Peyer's patch (tissue), 4 donors: ENCODE measurements at places on chromosomes 11 and 22. TPM values are rescaled to one million over a fixed set of nuclear protein-coding genes. Genes with fewer than 3 reads are reported as not detected.

JAML gene
- total RNA-seq: 14.9 TPM

MUC5B gene
- 2.2 TPM for total RNA-seq

GRCh38 chr11:125251956-125252355 is 87.4 kb downstream of the PKNOX2 start:
- no peaks in the 10 kb centered on the region for H3K36me3 ChIP-seq
- no peak overlapping the region for H3K27ac ChIP-seq
- no peaks in the 10 kb centered on the region for H3K4me1 ChIP-seq
- H3K4me3 ChIP-seq: no peak overlapping the region
- H3K27me3 ChIP-seq: no peaks in the 10 kb centered on the region

GRCh38 chr11:47864901-47865300 is 16.8 kb upstream of the NUP160 start:
- DNase-seq: no peak
- H3K27ac ChIP-seq: peak overlapping the region; percentile 32
- H3K4me1 ChIP-seq: peaks cover 5% of the 10 kb centered on the region
- H3K4me3 ChIP-seq: no peak overlapping the region
- H3K27me3 ChIP-seq: no peaks in the 10 kb centered on the region

DNA sequence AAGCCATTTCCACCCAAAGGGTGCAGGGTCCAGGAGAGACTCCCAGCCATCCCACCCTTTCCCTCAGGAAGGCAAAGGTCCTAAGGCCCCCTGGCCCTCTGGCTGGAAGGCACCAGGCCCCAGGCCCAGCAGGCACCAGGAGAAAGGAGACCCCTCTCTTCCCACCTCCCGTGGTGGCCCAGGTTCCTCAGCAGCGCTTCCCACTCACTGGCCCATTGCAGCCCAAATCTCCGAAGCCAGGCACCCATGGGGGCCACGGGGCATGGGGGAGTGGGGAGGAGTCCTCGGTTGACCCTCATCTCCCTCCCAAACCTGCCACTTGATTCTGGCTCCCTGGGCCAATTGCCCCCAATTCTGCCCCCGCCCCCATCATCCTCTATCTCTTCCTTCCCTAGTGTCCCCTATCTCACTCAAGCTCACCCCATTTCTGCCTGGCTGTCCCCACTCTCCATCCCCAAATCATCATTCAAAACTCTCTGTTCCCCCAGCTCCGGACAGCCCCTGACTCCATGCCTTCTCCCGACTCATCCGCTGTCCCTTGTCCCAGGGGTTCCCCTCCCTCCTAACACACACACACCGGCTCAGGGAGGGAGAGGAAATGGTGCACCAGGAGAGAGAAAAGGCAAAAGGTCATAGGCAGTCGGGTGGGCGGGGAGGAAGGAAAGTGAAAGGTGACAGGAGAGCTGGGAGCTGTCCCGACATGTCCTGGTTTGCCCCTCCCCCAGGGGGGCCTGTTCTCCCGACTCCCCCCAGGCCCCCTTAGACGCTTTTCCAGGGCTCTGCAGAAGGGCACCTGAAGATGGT is 1.2 kb downstream of the LIF start:
- H3K27ac ChIP-seq: peak overlapping the region; percentile 27
- peaks cover 38% of the 10 kb centered on the region for H3K4me1 ChIP-seq
- DNase-seq: no peak
- H3K4me3 ChIP-seq: peak overlapping the region; percentile 62
- no peaks in the 10 kb centered on the region for H3K27me3 ChIP-seq

DNA sequence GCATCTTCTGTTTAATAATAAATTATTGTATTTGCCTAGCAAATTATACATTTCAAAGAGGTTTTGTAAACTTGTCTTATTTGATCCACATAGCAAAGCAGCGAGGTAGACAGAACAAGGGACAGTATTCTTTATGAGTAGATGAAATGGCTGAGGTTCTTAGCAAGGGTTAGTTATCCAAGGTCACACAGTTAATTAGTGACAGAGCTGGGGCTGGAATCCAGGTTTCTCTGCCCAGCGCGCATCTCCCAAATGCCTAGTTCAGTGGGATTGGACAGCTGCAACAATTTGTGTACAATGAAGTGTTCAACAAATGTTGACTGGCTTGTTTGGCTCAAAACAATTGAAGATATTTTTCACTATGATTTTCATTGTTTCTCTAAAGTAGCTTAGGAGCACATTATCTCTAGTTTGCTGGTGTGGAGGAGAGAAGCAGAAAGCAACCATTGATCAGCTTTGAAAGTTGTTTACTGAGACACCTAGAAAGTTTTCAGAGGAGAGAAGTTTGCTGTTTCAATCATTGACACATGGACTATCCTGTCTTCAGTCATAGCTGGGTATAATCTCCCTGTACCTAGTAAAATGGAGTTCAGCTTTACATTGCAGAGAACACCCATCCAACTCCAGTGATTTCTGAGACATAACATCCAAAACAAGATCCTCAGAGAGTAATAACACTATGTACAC is 270.6 kb downstream of the FAT3 start:
- DNase-seq: no peak
- H3K4me3 ChIP-seq: no peak overlapping the region
- H3K27ac ChIP-seq: no peak overlapping the region

- H3K27ac ChIP-seq: no peak overlapping the region
- H3K27me3 ChIP-seq: no peaks in the 10 kb centered on the region
- DNase-seq: no peak
- no peaks in the 10 kb centered on the region for H3K4me1 ChIP-seq
Observed at GRCh38 chr11:45163956-45164575, 17.6 kb downstream of the PRDM11 start.

GRCh38 chr11:35897019-35897418 is 46.8 kb upstream of the LDLRAD3 start:
- DNase-seq: no peak
- no peaks in the 10 kb centered on the region for H3K27me3 ChIP-seq
- no peak overlapping the region for H3K4me3 ChIP-seq
- H3K27ac ChIP-seq: no peak overlapping the region
- H3K4me1 ChIP-seq: no peaks in the 10 kb centered on the region

DNA sequence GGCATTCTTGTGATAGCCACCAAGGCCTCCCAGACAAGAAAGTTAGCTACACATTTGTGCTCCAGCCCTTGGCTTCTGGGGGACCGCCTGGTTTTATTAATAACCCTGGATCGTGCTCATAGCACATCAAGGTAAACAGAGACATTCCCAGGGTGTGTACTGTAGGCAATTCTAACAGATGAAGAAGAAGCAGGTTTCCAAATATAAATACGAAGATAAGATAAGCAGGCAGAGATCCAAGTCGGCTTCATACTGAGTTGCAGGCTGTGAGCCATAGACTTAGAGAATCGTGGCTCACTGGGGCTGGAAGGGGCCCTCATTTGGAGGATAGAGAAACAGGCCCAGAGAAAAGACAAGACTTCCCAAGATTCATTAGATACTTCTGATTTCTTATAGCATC is 131.4 kb downstream of the TENM4 start:
- H3K27me3 ChIP-seq: no peaks in the 10 kb centered on the region
- H3K4me1 ChIP-seq: no peaks in the 10 kb centered on the region
- DNase-seq: no peak
- H3K27ac ChIP-seq: no peak overlapping the region

DNA sequence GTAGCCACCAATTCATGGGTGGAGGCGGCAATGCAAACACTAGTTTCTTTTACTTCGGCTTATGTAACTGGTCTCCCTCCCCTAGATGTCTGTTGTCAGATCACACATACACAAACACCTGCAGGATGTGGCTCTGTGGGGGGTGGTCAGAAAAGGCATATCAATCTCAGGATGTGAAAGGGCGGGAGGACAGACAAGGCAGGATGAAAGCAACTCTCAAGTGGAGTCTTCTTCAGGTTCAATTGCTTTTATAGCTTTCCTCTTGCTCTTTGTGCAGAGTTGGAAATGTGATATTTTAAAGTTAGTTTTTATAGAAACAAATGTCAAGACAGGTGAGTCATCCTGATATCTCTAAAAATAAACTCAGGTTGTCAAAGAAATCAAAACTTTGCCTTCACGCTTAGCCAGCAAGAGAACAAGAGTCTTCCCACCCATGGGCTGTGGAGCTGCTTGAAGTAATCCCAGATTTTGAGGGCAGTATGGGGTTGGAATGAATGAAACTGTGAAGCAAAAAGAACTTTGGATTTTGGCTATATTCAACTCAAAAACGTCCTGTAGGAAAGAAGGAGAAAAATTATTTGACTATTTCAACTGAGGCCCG is 423.4 kb downstream of the GUCY1A2 start:
- no peak for DNase-seq
- H3K27me3 ChIP-seq: no peaks in the 10 kb centered on the region
- H3K36me3 ChIP-seq: no peaks in the 10 kb centered on the region
- H3K4me1 ChIP-seq: no peaks in the 10 kb centered on the region
- no peak overlapping the region for H3K4me3 ChIP-seq
- no peak overlapping the region for H3K27ac ChIP-seq

DNA sequence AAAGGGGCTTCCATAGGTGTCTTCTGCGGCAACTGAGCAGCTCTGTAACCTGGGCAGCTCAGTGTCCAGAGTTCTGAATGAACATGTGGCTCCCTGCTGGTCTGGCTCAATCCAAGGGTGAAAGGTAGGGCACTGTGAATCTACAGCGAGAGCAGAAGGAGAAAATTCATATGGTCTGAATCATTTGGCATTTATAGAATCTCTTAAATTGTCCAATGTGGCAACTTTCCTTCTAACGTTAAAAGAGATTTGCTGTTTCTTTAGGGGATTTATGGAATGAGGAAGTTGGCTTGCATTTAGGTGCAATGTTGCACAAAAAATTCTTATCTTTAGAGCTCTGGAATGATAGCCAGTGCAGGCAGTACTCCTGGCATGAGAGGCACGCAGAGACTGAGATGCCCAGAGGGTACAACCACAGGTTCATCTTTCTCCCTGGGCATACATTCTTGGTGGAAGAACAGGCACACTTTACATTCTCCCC is 17.0 kb downstream of the ATXN10 start:
- no peaks in the 10 kb centered on the region for H3K27me3 ChIP-seq
- no peak for DNase-seq
- H3K4me3 ChIP-seq: no peak overlapping the region
- no peaks in the 10 kb centered on the region for H3K36me3 ChIP-seq
- H3K27ac ChIP-seq: no peak overlapping the region

DNA sequence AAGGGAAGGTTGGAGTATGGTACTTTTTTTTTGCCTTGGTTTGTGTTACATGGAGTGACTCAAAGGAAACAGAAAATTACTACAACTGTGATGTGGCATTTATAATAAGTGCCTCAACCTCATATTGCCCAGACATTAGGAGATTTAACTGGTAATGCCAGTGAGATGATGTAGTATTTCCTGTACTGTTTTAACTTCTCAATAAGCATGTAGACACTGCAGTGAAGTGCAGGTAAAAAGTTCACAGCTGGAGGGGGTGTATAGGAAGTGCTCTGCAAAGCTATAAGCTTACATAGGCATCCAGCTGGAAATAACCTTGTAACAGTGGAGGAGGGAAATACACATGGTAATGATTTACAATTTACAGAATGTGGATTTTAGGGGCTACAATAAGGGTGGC is 138.2 kb upstream of the MTMR2 start:
- no peaks in the 10 kb centered on the region for H3K36me3 ChIP-seq
- no peak overlapping the region for H3K4me3 ChIP-seq
- no peak for DNase-seq
- no peaks in the 10 kb centered on the region for H3K27me3 ChIP-seq
- no peak overlapping the region for H3K27ac ChIP-seq

DNA sequence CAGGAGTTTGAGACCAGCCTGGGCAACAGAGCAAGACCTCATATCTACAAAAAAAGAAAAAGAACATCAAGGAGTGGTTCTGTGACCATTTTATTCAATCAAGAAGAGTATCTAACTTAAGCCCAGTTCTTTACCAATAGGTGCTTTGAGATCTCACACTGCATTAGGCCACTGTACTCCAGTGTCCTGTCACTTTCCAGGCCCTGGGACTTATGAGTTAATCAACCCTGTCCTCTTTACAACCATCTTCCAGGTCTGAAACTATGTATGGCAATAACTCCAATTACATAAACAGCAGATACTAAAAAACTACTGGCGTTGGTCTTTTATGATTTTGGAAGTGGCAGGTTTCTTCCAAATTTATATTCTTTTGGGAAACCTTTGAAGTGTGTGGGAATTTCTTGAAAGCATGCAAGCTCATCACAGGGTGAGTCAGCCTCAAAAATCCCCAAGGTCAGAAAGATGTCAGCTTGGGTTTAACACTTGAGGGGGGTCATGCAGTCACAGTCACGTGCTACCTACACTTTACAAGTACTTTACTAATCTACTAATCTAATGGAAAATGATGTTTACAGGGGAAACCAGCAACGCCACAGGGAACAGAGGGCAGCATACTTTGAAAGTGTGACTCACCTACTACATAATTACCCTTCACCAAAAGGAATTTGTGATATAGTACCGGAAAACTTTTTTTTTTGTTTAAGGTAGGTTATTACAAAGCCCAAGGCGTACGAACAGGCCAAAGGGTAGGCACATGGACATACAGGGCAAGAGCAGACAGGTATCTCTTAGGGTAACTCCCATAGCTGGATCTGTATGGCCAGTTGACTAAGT is 15.6 kb downstream of the PISD start:
- H3K27ac ChIP-seq: no peak overlapping the region
- H3K27me3 ChIP-seq: no peaks in the 10 kb centered on the region
- H3K4me3 ChIP-seq: no peak overlapping the region
- DNase-seq: no peak
- H3K36me3 ChIP-seq: peaks cover 40% of the 10 kb centered on the region

- no peak for DNase-seq
- H3K36me3 ChIP-seq: no peaks in the 10 kb centered on the region
- no peaks in the 10 kb centered on the region for H3K27me3 ChIP-seq
Observed at GRCh38 chr11:26227301-26227746, 104.6 kb upstream of the ANO3 start.

GRCh38 chr22:28279888-28280287 is 360.8 kb upstream of the PITPNB start:
- H3K4me1 ChIP-seq: no peaks in the 10 kb centered on the region
- no peak for DNase-seq
- no peak overlapping the region for H3K4me3 ChIP-seq
- H3K27ac ChIP-seq: no peak overlapping the region
